ENCODE measurements at places on chromosomes 3 and 15.
A peak's percentile ranks its signal among the peaks of the same experiment; 100 is the strongest.

DNA sequence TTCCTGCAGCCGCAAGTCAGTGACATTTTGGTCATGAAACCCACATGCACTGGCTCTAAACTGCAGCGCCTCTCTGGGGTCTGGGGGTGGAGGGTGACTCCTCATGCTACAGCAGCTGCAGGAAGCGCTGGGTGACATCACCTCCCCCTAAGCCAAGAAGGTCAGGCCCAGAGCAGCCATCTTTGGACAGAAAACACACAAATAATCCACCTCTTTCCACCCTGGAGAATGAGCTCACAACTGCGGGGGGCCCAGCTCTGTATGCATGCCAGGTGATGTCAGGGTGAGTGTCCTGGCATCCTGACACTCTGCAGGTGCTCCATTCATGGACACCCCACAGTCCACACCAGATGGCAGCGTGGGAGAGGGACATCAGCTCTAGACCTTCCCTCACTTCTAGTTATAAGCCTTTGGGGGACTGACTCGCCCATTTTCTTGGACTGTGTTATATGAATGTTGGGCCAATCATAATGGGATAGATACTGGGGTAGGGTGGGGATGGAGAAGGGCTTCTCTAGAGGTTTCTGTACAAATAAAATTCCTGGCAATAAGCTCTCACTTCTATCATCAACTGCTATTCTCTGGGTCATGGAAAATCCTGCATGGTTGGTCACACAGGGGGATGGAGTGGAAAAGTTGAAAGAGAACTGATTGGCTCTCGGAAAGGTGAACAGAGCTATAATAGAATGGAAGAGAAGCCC lies 70.7 kb upstream of the THBS1 start:
- DNase-seq = no peak

DNA sequence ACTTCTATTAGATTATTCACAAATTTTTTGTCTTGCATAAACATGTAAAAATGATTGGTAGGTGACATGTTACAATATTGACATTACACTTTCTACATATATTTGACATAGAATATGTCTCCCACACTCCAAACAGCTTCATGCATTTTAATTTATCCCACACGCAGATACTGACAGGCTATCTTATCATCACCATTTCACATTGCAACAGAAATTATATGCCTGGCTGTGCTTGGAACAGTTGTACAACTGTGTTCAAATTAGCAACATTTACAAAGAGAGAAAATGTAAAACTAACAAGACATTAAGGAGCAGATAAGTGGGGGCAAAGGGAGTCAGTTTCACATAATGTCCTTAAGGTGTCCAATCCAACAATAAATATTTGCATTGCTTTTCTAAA lies 1208.5 kb downstream of the NSUN3 start:
- no peak for DNase-seq

GRCh38 chr3:10548992-10549391 lies 43.6 kb upstream of the ATP2B2 start:
- DNase-seq = no peak

- no peak for DNase-seq
These were observed 18.7 kb upstream of the TRMT10C start for GRCh38 chr3:101542957-101543356.

- DNase-seq = no peak
These were observed 24.7 kb upstream of the ZNF639 start for GRCh38 chr3:179297971-179298725.

- peak; percentile 76 for DNase-seq
These were observed 18.0 kb downstream of the SCG5 start for GRCh38 chr15:32659340-32660155.

- no peak for DNase-seq
These were observed 12.1 kb downstream of the ZIC4 start for GRCh38 chr3:147393943-147394883.

DNA sequence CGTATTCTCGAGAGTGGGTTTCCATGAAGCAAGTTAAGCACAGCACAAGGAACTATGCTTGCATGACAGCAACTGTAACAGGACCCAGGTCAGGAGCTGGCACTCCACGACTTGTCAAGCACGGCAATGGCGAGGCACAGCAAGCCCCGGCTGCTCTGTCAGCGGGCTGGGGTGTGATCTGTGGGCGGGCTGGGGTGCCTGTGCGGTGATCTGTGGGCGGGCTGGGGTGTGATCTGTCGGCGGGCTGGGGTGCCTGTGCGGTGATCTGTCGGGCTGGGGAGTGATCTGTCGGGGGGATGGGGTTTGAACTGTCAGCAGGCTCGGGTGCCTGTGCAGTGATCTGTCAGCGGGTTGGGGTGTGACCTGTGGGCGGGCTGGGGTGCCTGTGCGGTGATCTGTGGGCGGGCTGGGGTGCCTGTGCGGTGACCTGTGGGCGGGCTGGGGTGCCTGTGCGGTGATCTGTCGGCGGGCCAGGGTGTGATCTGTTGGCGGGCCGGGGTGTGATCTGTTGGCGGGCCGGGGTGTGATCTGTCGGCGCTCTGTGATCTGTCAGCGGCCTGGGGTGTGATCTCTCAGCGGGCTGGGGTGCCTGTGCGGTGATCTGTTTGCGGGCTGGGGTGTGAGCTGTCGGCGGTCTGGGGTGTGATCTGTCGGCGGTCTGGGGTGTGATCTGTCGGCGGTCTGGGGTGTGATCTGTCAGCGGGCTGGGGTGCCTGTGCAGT lies 205.7 kb downstream of the XXYLT1 start:
- DNase-seq = no peak

GRCh38 chr3:58351920-58352319 lies 19.2 kb downstream of the PXK start:
- no peak for DNase-seq

DNA sequence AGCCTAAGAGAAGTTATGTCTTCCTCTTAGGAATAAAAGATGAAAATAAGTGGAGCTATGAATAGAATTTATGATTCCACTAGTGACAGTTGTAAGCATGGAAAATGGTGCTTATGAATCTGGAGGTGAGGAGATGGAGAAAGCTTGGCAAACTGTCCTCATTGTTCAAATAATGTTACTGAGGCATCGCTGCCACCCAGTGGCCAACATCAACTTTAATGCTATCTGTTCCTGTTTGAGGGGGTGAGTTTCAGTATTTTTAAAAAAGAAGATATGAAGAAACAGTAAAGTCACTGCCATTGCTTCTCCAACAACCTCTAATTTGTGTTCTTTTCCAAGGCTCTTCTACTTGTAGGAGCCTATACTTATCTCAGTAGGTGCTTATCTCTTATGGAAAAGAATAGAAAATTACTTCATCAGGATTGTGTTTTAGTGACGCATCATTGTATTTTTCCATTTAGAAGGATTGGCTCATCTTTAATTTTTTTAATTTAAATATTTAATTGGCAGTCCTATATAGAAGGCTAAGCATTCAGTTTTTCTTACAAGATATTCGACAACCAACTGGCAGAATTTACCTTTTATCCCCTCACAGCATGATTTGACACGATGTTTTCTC lies 260.4 kb upstream of the P2RY1 start:
- peak; percentile 65 for DNase-seq

DNA sequence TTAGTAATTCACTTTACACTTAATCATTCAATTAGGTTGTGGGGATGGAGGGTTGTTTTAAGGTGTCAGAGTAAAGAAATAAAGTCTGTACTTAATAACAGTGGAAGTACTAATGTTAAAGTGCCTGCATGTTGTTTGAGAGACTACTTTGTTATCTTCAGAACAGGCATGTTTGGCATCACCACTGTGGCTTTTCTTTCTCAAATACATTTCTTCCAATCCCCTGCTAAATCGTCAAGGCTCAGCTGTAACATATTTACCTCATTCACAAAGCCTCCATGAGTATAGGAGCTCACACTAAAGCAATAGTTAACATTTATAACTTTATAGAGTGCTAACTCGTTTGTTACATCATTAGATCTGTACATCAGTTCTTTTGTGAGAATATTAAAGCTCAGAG lies 2.6 kb downstream of the TIMMDC1 start:
- no peak for DNase-seq

- no peak for DNase-seq
These were observed 123.9 kb downstream of the ANO10 start for GRCh38 chr3:43497905-43498365.

- no peak for DNase-seq
These were observed 95.2 kb downstream of the WDR76 start for GRCh38 chr15:43922021-43922420.

GRCh38 chr3:69119138-69119537 lies 3.3 kb downstream of the LMOD3 start:
- no peak for DNase-seq
